Colonic mucosa (tissue), 4 donors: ENCODE measurements at places on chromosomes 5 and 9. TPM values are rescaled to one million over a fixed set of nuclear protein-coding genes. Genes with fewer than 3 reads are reported as not detected.

- DNase-seq, result no peak
Measured at GRCh38 chr9:27771803-27772545, 198.7 kb upstream of the C9orf72 start.

- DNase-seq, result peak; percentile 13
Measured at GRCh38 chr9:93675336-93676150, 99.2 kb downstream of the PHF2 start.

DNA sequence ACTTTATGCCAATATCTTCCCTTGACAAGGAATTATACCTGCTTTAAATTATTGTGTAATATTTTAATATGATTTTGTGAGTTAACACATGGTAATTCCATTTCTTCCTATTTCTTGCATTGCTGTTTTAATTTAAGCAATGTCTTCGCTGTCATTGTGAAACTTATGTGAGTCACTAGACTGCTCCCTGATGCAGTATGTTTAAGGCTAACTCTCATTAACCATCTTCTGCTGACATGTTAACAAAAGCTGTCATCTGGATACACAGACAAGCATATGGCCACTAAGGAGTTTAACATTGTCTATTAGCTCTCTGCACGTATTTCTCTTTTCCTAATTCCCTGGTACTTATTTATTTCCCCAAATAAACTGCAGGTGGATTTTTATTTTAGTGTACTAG is 980.8 kb upstream of the CTNND2 start:
- no peak for DNase-seq

DNA sequence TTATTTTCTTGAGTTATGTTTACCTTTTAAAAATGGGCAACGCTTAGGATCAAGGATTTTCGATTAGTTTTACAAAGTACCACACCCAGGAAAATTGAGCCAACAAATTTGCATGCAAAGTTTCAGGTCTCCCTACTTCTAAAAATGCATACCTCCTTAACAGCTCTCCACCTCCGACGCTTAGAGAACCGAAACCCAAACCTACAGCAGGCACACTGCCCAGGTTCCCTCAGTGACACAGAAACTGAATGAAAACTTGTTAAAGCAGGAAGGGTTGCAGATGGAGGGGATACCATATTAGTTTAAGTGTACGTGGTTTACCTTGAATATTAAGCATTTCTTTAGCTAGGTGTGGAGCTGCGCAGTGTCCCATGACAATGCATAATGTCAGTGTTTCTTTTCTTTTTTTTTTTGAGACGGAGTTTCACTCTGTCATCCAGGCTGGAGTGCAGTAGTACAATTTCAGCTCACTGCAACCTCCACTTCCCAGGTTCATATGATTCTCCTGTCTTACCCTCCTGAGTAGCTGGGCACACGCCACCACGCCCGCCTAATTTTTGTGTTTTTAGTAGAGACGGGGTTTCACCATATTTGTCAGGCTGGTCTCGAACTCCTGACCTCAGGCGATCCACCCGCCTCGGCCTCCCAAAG is 1.6 kb upstream of the SUB1 start:
- no peak for DNase-seq

The CLIC3 gene
- total RNA-seq, result 3.6 TPM

The SOX30 gene
- total RNA-seq, result 0.08 TPM

- no peak for DNase-seq
Measured at GRCh38 chr5:83914199-83914598, 193.5 kb upstream of the HAPLN1 start.

The HSD17B4 gene
- 252 TPM for total RNA-seq

The EGFL7 gene
- total RNA-seq, result 28.4 TPM

The MSANTD3 gene
- 9.1 TPM for total RNA-seq

DNA sequence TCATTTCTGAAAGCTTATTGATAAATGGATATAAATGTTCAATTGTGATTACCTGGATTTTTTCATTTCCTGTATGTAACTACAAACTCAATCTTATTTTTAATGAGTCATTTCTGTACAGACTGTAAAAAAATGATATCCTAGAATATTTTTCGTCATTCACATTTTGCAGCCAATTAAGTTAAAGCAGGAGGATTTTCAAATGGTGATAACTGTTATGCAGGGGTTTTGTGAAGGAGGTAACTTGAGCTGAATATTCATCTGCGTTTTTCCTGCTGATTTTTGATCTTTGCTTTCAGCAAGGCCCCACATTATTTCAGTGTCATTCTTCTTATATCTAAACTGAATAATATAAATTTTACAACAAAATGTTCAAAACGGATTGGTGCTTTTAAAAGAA is 74.1 kb downstream of the SLF1 start:
- no peak for DNase-seq

The ABCA1 gene
- 17.8 TPM for total RNA-seq

- no peak for DNase-seq
Measured at GRCh38 chr9:93649610-93650261, 73.4 kb downstream of the PHF2 start.

- no peak for DNase-seq
Measured at GRCh38 chr5:165349735-165350134, 1844.3 kb downstream of the MAT2B start.

GRCh38 chr9:134356496-134357470 is 30.5 kb downstream of the RXRA start:
- DNase-seq, result peak; percentile 73

- DNase-seq, result peak; percentile 36
Measured at GRCh38 chr9:128818839-128819715, 777 bp downstream of the ENDOG start.

DNA sequence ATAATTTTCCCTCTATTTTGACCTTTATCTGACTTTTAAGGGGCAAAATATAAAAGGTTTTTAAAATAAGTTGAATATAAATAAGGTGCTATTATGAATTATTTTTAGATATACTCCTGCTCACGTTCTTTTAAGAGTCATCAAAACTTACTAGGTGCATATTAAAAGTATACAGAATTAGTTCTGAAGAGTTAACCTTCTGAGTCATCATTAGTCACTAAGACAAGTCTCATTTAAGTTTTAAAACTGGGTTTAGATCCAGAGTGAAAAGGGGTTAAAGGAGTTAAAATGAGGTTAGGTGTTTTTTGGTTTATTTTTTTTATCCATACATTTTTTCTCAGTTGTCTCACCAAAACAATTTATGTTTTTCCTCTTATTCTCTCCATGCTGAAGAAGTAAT is 41.7 kb downstream of the SMIM15 start:
- DNase-seq, result no peak

The PCDHA1 gene
- not detected for total RNA-seq

The MELK gene
- total RNA-seq, result 39.8 TPM
